ENCODE measurements at places on chromosomes 16 and 17.

DNA sequence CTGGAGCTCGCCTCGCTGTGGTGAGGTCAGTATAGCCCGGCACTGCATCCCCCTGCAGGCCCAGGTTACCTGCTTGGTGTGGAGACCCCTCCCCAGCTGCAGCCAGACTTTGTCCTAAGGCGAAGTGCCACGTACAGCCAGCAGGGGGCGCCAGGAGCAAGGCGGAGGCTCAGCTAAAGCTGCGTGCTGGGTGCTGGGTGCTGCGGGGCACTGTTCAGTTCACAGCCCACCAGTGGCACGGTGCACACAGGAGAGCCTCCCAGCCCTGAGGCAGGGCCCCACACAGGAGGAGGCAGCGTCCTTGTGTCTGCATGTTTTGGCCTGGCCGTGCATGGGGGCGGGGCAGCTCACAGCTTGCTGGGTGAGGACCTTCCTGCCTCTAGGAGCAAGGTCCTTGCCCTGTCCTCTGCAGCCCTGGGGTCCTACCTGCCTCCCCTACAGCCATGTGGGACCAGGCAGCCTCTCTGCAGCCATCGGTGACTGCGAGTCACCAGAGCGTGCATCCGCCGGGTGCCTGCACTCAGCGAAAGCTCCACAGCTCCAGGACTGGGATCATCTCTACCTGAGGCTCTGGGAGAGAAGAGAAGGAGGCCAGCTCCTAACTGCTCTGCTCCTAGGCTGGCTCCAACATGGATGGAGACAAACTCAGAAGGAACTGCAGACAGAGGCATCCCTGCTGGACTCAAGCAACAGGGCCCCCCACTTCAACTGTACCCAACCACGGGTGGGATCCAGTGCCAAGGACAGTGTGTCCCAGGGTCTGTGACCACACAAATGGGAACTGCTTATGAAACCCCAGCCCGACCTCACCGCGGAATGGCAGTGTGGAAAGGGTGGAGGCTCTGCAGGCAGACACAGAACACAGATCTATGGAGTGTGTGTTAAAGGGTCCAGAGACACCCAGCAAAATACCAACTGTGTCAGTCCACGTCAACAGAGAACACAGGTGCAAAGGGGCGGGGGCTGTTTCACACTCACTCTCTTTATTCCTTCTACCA, 19.0 kb downstream of the SLC7A5 start:
- peak; percentile 8 for DNase-seq

- DNase-seq: no peak
These were observed 32.2 kb upstream of the BRD7 start for GRCh38 chr16:50400967-50401348.

- DNase-seq: peak; percentile 70
These were observed 9.1 kb upstream of the PPP1R1B start for GRCh38 chr17:39617446-39618245.

GRCh38 chr16:7470344-7470743, 137.7 kb downstream of the RBFOX1 start:
- DNase-seq: no peak

- DNase-seq: no peak
These were observed 41.0 kb upstream of the ZNF750 start for GRCh38 chr17:82880620-82881323.

- no peak for DNase-seq
These were observed 142.4 kb downstream of the CYLD start for GRCh38 chr16:50884066-50884860.

GRCh38 chr17:32998111-32998886, 6.7 kb downstream of the SPACA3 start:
- peak; percentile 79 for DNase-seq

DNA sequence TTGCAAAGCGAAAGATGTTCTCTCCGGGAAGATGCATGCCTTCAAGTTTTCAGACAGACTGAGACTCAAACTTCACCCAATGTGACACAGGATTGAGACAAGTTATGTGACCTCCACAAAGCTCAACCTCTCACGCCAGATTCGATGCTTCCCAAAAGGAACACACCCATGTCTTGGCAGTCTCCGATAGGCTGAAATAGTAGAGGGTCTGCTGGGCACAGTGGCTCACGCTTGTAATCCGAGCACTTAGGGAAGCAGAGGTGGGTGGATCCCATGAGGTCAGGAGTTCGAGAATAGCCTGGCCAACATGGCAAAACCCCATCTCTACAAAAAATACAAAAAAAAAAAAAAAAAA, 22.1 kb downstream of the ZFHX3 start:
- DNase-seq: no peak

DNA sequence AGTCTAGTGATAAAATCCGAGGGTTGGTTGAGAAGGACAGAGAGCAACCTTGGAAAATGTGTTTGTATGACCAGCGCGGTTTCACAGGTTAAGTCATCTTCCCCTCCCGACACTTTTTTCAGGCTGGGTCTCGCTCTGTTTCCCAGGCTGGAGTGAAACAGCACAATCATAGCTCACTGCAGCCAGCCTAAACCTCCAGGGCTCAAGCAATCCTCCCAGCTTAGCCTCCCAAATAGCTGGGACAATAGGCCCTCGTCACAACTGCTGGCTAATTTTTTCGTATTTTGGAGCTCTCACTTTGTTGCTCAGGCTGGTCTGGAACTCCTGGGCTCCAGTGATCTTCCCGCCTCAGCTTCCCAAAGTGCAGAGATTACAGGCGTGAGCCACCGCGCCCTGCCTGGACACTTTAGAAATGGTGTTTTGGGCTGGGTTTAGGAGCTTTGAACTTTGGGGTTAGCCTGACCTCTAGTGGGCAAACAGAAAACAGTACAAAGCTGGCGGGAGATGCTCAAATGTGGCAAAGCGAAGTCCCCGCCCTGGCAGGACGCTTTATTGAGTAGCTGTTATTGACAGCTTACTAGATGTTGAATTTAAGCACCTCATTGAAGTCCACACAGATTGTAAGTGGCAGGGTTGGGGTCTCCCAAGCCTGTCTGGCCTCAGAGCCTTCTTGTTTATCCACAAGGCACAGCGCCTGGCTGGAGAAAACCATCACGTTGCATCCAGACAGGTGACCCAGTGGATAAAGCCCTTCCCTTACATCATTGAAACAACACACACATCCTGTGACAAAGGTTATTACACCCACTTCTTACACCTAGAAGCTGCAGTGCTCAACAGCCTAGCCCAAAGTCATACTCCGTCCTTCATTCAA, 34.7 kb upstream of the RBBP6 start:
- peak; percentile 60 for DNase-seq

DNA sequence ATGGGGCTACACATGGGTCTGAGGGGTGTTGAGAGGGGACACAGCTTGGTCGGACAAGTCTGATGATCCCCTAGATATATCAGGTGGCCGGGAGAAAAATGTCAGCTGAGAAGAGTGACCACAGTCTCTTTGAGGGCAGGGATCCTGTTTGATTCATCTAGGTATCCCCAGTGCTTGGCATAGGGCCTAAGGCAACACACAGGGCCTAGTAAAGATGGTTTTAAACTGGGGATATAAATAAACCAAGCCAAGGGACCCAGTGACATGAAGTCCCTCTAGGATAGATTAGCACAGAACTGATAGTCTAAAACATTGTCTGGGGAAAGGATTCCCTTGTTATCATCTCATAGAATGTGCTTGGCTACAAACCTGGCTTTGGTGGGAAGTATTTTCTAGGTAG, 1.4 kb downstream of the ERCC4 start:
- DNase-seq: no peak

DNA sequence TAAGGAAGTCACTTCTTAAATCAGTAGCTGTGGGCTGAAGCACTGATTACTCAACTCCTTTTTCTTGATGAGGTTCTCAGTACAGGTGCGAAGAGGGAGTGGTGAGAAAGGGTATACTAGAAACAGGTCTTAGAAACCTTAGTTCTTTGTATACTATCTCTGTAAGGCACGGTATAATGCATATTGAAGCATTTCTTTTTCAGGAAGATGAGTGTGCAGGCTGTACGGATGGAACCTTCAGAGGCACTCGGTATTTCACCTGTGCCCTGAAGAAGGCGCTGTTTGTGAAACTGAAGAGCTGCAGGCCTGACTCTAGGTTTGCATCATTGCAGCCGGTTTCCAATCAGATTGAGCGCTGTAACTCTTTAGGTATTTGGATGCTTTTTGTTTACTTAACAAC, 39.2 kb downstream of the CYLD start:
- DNase-seq: no peak

GRCh38 chr16:35642322-35642835, 2183.0 kb downstream of the TP53TG3F start:
- no peak for DNase-seq

- no peak for DNase-seq
These were observed 2.5 kb downstream of the DNAI2 start for GRCh38 chr17:74276541-74277009.

- DNase-seq: no peak
These were observed 1.0 kb downstream of the TLE7 start for GRCh38 chr16:71440669-71441347.

DNA sequence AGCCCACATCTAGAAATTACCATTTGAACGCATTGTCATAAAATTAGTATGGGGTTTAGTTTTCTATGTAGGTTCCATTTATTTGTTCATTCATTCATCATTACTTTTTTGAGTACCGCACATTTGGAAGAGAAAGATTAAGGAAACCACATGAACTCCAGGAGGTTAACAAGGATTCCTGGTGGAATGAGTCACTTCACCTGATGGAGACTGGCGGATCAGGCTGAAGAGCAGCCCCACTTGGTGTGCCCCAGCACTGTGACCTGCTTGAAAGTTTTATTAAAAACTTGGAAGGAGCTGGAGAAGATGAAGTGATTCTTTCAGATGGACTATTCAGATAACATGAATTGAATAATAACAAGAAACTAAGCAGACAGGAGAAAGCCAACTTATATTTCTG, 293.6 kb upstream of the CDH11 start:
- no peak for DNase-seq

DNA sequence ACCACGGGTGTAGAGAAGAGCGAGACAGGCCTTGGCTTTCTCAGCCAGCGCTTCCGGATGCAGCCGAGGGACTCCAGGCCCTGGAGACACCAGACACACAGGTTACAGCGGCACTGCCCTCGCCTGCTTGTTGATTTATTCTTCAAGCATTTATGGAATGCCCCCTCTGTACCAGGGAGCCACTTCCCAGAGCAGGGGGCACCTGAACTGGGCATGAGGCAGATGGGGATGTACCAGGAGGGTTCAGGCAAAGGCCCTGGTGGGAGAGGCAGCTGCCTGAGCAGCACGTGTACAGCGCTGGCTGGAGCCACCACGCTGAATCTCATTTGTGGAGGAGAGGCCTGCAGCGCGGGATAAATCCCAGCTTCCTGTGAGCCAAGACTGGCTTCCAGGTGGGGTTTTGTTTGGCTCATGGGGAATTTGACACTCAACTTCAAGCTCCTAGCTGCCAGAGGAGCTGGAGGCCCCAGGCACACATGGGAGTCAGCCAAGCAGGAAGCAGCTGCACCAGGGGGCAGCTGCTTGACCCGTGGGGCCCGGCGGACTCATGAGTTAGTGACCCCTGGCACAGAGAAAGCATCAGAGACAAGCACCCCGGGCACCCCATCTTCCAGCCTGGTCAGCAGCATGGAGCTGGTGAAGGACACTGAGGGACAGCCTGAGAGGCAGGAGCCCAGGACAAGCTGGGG, 59.7 kb downstream of the IL21R start:
- DNase-seq: no peak

DNA sequence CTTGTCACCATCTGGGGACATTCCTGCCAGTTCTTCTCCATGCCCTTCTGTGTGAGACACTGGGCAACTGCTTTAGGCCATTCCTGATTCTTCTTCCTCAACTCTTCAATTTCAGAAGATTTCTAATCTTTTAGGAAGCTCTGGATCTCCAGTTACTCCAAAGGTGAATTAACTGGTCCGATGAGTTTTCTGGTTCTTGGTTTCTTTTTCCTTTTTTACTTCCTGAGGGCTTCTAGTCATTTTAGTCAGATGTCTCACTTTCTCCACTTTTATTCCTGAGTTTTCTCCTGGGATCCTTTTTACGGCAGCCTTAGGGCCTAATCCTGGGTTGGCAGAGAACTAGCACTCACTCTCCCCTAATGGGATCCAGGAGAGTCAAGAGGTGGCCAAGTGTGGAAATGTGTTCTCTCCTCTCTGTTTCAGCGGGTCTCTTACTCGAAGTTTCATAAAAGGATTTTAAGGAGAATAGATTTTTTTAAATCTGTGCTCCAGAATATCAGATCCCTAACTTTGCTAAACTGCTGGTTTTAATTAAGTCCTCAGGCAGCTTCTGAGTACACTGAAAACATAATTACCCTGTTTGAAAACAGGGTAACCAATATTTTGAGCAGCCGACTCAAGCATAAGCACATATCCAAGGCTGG, 107.6 kb downstream of the RMI2 start:
- DNase-seq: peak; percentile 36

DNA sequence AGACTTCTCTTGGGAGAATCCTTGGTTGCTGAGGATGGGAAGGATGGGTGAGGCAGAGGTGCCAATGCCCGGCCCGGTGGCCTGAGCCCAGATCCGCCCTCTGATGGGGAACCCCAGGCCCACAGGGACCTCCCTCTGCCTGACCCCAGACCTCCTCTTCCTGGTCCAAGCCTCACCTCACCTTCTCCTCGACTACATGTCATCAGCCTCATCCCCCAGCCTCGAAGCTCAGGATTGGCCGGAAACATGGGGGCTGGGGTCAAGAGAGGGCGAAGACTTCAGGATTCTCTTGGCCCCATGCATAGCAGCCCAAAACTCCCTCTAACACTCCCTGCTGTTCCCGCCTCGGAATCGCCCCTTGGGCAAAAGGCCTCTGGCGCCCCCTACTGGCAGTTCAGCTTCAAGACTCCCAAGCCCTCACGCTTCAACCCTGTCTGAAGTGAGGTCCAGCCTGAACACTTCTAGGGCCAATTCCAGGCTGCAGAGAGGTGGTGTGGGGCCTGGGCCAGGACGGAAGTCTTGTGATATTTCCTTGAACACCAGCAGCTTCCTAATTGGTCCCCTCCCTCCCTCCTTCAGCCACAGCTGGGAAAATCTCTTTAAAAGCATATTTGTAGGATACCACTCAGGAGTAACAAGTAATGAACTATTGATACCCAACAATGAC, 47.2 kb downstream of the ARHGAP27 start:
- peak; percentile 85 for DNase-seq

DNA sequence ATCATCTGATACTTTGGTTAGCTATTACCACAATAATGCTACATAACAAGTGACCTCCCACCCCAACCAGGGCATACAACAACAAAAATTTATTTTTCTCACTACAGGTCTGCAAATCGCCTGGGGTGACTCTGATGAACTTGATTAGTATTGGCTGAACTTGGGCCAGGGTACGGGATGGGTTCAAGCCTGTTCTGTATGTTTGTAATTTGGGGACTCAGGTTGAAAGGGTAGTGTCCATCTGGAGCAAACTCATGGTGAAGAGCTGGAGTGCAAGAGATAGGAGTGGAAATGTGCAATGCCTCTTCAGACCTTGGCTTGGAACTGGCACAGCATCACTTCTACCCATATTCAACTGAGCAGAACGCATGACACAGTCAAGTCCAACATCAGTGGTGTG, 16.3 kb upstream of the NKD1 start:
- no peak for DNase-seq
